IMR-90 (cell line): ENCODE measurements at places on chromosomes 6 and 20. TPM values are rescaled to one million over a fixed set of nuclear protein-coding genes. Genes with fewer than 3 reads are reported as not detected.

Gene MYL9
- polyA plus RNA-seq, result 425 and 491 TPM in 2 replicates

Gene LRRC1
- 4.3 and 5.1 TPM in 2 replicates for polyA plus RNA-seq

Gene EYA4
- 4.4 and 5.7 TPM in 2 replicates for polyA plus RNA-seq

Gene NKX2-4
- polyA plus RNA-seq, result not detected in 2 replicates

Gene CYP21A2
- 0.03 and 0.10 TPM in 2 replicates for polyA plus RNA-seq

Gene SIGLEC1
- not detected in 2 replicates for polyA plus RNA-seq

Gene DDRGK1
- polyA plus RNA-seq, result 29.6 and 33.1 TPM in 2 replicates

Gene HAO1
- not detected in 2 replicates for polyA plus RNA-seq

Gene SLC22A3
- polyA plus RNA-seq, result not detected in 2 replicates

Gene TNXB
- 0.05 and 0.42 TPM in 2 replicates for polyA plus RNA-seq

Gene MUC22
- 0.02 TPM in 1 of 2 replicates, not detected in the other for polyA plus RNA-seq

Gene DHX16
- polyA plus RNA-seq, result 47.9 and 48.3 TPM in 2 replicates

Gene CRYBG1
- polyA plus RNA-seq, result 0.32 and 0.38 TPM in 2 replicates

Gene TEAD3
- 25.0 and 28.0 TPM in 2 replicates for polyA plus RNA-seq

Gene ELOVL4
- 1.5 and 2.2 TPM in 2 replicates for polyA plus RNA-seq

Gene MAS1
- under 0.01 TPM in 1 of 2 replicates, not detected in the other for polyA plus RNA-seq

Gene SLC35D3
- not detected in 2 replicates for polyA plus RNA-seq

Gene HDGFL1
- polyA plus RNA-seq, result not detected in 2 replicates

Gene OSBPL2
- 17.7 and 19.3 TPM in 2 replicates for polyA plus RNA-seq

Gene MMP24
- 0.79 and 0.86 TPM in 2 replicates for polyA plus RNA-seq

Gene TXLNB
- 0.04 and 0.05 TPM in 2 replicates for polyA plus RNA-seq

Gene DEFB127
- polyA plus RNA-seq, result not detected in 2 replicates

Gene SNX14
- 38.4 and 39.9 TPM in 2 replicates for polyA plus RNA-seq

Gene ECI2
- polyA plus RNA-seq, result 51.4 and 64.1 TPM in 2 replicates

Gene TRIM31
- not detected in 2 replicates for polyA plus RNA-seq

Gene DLL1
- 0.17 and 0.31 TPM in 2 replicates for polyA plus RNA-seq

Gene SLC2A4RG
- 50.3 and 71.4 TPM in 2 replicates for polyA plus RNA-seq

Gene HLA-DPB1
- 9.7 and 10.7 TPM in 2 replicates for polyA plus RNA-seq

Gene PLAGL1
- polyA plus RNA-seq, result 73.4 and 73.8 TPM in 2 replicates

Gene RGS17
- polyA plus RNA-seq, result 0.53 and 0.75 TPM in 2 replicates

Gene FRK
- under 0.01 and 0.02 TPM in 2 replicates for polyA plus RNA-seq

Gene HMGCLL1
- 0.03 TPM in 1 of 2 replicates, not detected in the other for polyA plus RNA-seq

Gene TFAP2B
- not detected in 2 replicates for polyA plus RNA-seq

Gene ZSCAN9
- 11.5 and 13.7 TPM in 2 replicates for polyA plus RNA-seq
